ENCODE measurements at places on chromosomes 16 and 17.
A peak's percentile ranks its signal among the peaks of the same experiment; 100 is the strongest.

DNA sequence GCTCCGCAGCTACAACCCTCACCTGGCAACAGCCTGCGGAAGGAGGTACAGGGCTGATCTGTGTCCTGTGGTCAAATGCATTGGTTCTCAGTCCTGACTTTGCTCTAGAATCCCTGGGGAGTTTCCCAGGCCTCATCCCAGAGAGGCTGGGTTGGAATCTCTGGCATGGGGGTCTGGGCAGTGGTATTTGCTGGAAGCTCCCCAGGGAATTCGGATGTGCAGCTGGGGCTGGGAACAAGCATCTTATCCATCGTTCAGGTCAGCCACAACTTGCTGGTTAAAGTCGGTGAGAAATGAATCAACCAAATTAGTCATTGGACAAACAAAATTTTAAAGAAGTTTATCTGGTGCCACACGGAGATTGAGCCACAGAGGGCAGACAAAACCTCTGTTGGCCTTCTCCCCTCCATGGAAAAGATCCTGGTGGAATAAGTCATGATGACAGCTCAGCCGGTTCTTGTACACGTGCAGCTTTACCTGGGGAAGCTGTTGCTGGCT, 231.2 kb downstream of the FOXL1 start:
- no peak for DNase-seq

GRCh38 chr17:68600067-68600930, 868 bp downstream of the FAM20A start:
- no peak for DNase-seq

DNA sequence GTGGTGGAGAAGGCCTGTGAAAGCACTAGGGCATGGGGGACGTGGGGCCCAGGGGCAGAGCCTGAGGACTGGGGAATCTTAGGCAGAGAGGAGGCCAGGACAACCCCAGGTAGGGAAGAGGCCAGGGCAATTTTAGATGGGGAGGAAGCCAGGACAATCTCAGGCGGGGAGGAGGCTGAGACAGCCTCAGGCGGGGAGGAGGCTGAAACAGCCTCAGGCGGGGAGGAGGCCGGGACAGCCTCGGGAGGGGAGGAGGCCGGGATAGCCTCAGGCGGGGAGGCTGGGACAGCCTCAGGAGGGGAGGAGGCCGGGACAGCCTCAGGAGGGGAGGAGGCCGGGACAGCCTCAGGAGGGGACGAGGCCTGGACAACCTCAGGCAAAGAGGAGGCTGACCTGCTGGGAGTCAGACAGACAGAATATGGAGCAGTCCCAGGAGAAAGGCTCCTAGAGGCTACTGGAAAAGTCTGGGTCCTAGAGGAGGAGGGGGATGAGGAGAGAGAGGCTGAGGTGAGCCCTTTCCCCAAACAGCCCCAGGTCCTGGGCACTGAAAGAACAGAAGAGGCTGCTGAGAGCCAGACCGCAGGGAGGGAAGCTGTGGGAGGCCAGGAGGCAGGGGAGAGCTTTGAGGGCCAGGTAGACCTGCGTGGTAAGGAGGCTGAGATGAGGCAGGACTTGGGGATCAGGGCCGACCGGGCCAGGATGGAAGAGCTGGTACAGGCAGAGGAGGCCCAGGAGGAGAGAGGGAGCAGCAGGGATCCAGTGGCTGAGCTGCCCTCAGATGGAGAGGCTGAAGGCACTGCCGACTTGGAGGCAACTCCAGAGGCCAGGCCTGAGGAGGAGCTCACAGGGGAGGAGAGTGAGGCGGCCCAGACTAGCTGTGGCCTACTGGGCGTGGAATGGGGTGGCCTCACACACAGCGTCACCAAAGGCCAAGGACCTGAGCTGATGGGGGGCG, 1.6 kb downstream of the APOBR start:
- no peak for DNase-seq

DNA sequence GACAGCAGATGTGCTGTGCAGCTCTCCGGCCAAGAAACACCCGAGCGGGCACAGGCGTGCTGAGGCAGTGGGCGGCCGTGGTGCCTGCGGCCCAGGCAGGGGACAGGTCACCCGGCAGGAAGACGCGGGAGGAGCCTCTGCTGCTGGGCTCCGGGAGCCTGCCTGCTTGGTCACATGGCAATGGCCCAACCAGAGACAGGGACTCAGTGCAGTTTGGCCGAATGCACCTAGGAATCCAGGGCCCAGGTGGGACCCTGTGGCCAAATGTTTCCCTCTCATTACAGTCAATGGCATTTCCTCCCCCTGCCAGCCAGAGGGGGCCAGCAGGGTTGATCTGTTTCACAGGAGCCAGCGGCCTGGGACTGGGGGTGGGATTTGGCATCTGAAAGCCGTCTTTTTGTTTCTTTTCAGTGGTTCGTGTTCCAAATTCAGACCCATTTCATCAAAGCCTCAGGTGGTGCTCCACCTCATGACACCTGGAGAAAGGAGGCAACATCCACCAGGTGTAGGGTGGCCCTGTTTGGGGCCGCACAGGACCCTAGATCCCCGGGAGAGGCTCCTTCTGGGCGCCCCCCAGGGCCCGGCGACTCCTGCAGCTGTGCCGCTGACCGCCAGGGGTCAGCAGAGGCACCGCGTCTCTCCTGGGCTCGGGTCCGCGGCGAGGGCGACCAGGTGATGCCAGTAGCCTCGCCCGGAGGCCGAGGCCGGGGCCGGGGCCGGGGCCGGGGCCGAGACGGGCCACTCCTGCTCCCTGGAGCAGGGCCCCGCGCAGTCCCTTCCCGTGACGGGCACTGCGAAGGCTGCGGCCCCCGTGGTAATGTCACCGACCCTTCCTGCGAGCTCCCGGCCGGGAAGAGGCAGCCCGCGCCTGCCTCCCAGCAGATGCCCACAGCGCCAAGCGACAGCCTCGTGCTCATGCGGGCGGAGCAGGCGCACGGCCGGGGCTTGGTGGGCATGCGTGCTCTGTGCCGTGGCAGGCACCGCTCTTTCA, 118.5 kb downstream of the C16orf78 start:
- DNase-seq = peak; percentile 13

GRCh38 chr17:66665194-66665593, 169.7 kb upstream of the CACNG5 start:
- no peak for DNase-seq

DNA sequence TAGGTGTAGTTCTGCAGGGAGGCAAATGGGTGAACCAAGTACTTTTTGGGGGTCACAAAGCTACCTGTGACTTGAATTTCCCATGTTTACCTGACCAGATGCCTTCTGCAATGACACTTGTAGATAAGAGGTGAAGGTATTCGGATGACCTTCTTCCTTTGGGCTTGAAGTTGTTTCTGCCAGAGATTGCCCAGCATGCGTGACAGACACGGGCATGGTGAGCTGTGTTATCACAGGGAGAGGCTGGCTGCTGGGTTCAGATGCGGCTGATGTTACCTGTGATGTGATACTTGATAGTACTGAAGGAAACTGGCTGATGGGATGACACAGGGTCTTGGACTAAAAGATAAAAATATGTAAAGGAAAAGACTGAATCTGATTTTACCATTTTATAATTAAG, 14.1 kb downstream of the PKD1L3 start:
- DNase-seq = no peak

GRCh38 chr17:50451943-50452629, 16.6 kb downstream of the CHAD start:
- no peak for DNase-seq

DNA sequence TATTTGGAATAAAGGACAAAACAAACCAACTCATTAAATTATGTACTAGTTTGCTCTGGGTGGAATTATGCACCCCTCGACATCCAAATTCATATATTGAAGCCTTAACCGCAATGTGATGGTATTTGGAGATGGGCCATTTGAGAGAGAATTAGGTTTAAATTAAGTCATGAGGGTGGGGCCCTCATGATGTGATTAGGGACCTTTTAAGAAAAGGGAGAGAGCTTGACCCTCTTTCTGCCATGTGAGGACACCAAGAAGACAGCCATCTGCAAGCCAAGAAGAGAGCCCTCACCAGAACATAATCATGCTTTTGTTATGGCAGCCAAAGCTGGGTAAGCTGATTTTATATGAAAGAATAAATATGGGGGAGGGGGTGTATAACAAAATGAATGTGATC, 2.0 kb downstream of the C16orf87 start:
- DNase-seq = no peak

DNA sequence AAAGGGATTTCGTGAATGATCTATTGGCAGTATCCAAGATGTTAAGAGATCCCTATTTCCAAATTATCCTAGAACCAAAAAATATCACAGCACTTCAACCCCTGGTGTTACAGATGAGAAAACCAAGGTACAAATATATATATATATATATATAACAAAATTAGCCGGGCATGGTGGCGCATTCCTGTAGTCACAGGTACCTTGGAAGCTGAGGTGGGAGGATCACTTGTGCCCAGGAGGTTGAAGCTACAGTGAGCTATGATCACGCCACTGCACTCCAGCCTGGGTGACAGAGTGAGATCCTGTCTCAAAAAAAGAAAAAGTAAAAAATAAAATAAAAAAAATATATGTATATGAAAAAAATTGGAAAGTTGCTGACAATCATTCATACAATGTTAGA, 637 bp upstream of the CLN3 start:
- DNase-seq = no peak

GRCh38 chr17:79188048-79188447, 113.4 kb downstream of the ENGASE start:
- no peak for DNase-seq

GRCh38 chr16:49599281-49599680, 225.7 kb downstream of the C16orf78 start:
- DNase-seq = no peak

DNA sequence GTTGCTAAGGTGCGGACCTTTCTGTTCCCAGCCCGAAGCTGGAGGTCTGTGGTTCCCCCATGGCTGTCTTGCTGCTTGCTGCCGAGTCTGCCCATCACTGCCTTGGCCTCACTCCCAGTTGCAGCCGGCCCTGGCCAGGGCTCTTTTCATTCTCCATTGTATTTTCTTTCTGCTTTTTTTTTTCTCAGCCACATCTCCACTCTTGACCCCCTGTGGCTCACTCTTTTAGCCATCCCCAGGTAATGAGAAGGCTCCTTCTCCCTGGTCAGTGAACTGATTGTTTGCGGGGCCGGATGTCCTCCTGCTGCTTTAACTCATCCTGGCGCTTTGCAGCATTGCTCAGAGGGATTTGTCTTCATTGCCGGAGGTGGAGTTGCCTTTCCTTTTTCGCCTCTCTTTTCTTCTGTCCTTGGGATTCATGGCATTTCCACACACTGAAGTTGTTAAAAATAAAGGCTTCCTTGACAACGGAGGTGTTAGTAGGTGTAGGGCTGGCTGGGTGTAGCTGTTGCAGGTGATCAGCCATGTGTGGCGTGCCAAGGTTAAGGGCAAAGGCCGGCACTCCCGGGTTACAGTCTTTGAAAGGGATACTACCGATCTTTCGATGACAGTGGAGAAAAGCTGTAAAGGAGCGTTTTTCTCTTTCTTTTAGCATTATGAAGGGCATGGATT, 34.1 kb downstream of the MAP2K6 start:
- DNase-seq = no peak

GRCh38 chr17:17496189-17497064, at the start of gene RASD1:
RASD1 (minus strand) TSS chr17:17496395; CDS start chr17:17496181, 214 bp downstream.
- peak; percentile 79 for DNase-seq

DNA sequence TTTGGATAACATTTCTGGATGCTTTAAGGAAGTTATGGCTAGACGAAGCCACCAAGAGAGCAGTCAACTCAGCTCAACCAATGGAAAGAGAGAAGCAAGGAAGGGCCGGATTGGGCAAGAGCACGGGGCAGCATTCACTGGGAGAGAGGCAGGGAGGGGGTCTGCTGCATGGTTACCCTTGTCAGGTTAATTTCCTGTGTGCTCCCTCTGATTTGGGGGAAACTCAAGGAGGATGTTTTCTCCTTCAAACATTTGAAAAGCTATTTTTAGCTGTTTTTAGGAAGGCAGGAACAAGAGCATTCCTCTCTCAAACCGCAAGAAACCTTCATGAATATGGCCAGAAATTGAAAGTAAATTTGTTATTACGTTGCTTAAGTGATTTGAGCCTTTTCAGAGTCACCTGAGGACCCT, 118.5 kb upstream of the ZFHX3 start:
- no peak for DNase-seq

DNA sequence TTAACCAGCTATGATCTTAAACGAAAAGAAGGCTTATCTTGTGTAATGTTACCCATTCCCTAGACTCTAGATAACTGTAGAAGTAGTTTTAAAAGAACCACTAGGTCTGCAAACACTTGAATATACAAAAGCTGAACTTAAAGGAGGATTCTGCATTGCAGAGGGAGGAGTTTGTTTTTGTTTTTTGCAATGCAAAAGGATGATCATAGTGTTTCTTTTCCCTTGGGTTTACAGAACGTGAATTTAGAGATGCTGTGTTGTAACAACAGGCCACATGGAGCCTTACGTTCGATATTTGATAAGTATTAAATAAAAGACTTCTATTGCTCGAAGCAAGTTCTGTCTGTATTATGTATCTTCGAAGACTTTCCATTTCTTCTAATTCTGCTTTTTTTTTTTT, 77.6 kb downstream of the CHD9 start:
- DNase-seq = no peak

DNA sequence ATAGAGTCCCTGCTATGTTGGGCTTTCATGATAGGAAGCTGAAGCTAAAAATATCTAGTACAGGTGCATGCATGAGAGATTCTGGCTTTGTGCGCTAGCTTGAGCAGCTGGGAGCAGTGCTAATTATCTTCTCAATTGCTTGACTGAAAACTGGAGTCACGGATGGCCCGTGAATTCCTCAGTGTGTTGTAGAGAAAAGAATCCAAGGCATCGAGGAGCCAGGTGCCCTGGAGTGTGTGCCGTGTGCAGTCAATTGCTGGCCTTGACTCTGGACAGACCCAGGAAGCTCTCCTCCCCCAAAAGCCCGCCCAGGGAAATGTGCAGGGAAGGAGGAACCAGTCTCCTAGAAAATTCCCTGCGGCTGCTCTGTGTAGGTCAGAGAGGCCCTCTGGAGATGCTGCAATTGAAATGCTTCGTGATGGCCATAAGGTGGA, 14.2 kb downstream of the LGALS3BP start:
- no peak for DNase-seq

DNA sequence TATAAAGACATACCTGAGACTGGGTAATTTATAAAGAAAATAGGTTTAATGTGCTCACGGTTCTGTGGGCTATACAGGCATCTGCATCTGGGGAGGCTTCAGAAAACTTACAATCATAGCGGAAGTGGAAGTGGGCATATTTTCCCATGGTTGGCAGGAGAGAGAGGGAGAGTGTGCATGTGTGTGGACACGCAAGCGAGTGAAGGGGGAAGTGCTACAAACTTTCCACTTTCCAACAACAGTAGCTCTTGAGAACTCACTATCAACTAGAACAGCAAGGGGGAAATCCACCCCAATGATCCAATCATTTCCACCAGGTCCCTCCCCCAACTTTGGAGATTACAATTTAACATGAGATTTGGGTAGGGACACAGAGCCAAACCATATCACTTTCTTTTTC, 11.1 kb downstream of the TAOK1 start:
- DNase-seq = no peak

DNA sequence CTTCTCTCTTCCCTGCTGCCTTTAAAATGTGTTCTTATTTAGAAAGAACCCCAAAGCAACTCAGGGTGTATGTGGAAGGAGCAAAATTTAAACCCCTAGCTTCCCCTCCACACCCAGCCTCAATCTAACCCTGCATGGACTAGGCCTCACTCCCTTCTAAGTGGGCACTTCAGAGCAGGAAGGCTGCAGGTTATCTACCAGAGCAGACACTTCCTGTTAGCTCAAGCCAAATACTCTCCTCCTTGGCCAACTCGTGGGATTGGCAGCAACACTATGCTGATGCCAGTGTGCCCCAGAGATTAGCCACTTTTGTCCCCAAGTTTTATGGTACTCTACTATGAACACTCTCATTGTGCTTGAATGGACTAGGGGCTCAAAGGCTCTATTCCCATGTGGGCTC, 35.6 kb downstream of the CCDC42 start:
- DNase-seq = no peak

Measured in stimulated activated CD4-positive, alpha-beta T cell treated with anti-CD3 and anti-CD28 coated beads, Interleukin-1b, Interleukin-23, amount 100 ng/mL, for 24 hours (primary cell).